Activated CD4-positive, alpha-beta T cell treated with anti-CD3 and anti-CD28 coated beads, Interleukin-2, amount 50 U/mL, for 48 hours (primary cell): ENCODE measurements at places on chromosomes 4 and X.

DNA sequence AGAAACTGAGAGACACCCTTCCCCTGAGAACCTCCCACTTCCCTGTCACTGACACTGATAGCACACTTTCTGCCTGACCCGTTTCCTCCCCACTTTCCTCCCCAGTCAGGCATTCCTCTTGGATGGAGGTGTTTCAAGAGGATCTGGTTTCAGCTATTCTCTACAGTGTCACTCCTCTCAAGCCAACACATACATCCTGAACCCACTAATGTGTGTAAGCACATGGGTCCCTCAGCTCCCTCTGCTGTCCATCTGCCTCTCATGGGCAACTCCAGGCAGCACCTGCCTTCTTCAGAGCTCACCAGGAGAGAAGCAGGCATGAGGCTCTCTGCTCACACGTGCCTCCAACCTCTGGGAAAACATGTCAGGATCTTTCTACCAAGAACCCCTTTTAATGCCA, 207.6 kb downstream of the NAF1 start:
- DNase-seq: no peak

DNA sequence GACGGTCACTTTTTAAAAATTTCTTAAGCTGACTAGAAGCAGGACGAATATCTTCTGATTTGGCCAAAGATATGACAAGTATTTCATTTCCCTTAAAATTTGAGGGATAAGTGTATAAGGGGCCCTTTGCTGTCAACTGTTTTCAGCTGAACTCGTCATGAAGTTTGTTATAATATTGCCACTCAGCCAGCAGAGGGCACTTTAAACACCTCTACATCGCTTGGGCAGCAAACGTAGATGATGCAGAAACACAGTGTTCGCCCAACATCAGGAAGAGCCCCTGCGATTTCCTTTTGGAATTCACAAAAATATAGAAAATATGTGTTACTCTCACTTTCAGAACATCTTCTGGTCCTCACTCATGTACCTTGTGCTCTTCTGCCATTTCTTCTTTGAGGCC, 435.7 kb upstream of the FMR1 start:
- peak; percentile 2 for DNase-seq

DNA sequence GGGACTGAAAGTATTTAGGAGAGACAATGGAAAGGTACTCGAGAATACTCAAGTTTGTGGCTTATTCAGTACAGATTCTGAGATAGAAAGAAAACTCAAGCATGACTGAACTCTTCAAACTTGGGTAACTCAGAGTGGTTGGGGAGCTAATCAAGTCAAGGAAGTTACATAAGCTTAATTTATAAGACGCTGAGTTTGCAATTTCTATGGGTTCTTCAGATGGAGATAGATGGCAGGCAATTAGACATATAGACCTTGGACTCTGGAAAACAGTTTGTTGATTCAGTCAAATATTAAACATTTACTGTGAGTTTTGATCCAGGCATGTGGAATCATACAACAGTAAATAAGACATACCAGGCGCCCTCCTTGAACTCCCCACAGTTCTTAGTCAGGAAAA, 1749.9 kb upstream of the TENM3 start:
- no peak for DNase-seq

GRCh38 chr4:90186229-90186628, 59.0 kb downstream of the CCSER1 start:
- no peak for DNase-seq

GRCh38 chrX:65634732-65635131, 32.7 kb upstream of the MSN start:
- no peak for DNase-seq

DNA sequence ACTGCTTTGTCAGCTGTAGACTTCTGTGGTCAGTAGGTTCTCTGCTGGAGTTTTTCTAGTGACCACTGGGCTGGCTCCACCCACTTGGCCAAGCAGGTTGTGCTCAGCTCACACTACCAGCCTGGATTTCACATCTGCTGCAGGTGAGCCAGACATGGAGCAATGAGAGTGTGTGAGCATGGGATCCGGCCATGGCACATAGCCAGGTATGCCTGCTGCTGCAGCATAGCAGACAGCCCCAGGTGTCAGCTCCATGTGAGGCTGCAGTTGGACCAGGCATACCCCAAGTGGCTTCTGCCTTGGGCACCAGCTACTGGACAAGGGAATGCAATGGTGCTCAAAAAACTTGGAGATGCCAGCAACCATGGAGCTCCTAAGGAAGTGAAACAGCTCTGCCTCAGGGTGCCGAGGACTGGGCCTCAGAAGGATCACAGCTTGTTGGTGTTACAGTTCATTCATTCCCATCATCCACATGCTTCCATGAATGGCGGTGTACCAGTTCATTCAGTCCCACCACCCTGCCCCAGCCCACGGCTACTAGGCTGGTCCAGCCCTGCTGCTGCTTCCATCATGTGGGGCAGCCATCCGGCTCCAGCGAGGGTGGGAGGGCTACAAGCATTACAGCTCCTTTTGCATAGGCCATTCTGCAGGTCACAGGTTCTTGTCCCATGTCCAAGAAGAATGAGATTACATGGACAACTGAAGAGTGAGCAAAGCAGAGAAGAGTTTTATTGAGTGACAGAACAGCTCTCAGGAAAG, 389.1 kb upstream of the PCDH7 start:
- DNase-seq: no peak

- DNase-seq: no peak
Observed at GRCh38 chr4:164442180-164442579, 311.8 kb upstream of the SMIM31 start.

DNA sequence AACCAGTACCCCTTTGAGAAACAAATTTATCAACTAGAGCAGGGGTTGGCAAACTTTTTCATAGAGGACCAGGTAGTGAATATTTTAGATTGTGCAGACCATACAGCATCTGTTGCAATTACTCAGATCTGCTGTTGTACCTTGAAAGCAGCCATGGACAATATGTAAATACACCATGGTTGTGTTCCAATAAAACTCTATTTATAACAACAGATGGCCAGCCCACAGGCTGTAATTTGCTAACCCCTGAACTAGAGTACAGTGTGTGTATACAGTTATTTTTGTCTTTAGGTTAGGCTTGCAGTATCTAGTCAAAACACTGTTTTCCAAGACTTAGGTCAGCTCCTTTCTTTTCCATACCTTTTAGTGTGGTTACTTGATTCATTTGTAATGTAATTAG, 54.4 kb downstream of the PHKA1 start:
- DNase-seq: no peak

DNA sequence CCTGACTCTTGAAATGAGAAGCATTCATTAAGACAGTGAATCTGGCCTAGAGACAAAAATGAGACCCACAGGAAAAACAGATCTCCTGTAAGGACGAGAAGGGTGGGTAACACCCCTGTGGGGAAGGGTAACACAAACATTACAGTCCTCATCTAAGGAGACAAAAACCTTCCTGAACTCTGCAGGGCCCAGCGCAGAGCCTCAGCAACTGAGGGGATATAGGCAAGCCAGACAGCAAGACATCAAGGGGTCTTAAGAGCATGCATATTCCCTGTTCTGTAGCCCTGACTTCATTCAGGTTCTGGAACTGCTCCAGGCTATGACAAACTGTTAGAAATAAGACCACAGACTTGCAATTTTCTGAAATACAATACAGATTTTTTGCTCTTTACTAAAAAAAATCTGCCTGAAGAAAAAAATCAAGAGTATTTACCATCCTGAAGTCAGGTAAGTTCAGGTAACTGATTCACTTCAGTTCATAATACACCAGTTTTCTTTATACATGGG, 15.5 kb downstream of the COX18 start:
- no peak for DNase-seq

DNA sequence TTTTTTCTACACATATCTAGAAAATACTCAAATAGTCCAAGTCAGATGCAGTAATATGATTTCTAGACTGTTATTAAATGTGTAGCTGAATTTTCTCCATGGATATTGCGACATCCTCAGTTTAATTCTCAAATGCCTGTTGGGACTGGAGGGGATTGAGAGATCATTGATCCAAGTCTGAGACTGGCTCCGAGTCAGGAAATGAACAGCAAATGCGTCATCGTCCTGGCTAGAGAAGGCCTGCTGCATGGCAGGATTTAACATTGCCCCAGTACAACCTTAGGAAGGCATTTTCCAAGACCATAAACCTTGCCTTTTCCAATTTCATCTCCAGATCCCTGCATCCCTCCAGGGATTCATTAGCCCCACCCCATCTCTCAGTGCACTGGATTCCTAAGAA, 56.6 kb upstream of the SLC6A14 start:
- no peak for DNase-seq

- no peak for DNase-seq
Observed at GRCh38 chrX:13110433-13111324, 66.3 kb upstream of the FAM9C start.

DNA sequence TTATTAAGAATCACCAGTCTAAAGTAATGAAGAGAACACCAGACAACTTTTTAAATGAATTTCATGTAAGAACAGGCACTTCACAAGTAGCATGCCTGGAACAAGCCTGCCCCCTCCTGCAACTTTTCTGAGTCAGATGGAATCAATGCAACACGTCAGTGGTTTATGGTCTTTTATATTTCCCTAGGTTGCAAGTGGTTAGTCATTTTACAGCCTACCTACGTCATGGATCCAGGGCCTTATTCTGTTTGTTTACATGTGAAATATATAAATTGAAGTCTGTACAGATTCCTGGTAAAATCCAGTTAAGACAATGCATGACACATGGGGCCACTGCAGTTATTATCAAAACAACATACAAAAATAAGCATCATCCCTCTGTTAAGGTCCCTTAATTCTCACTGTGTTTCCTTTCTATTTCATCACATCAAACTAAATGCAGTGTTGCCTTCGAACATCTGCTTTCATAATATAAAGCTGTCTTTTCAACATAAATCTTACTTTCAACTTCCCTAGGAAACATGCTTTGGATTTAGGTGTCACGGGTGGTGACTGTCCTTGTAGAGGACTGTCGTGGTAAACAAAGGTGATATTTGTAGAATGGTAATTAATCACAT, 309.3 kb downstream of the FRMPD4 start:
- no peak for DNase-seq

GRCh38 chrX:68647156-68647957, at the start of gene STARD8:
Gene STARD8 (plus strand): TSS chrX:68647666. CDS start chrX:68647883, 217 bp downstream.
- no peak for DNase-seq

GRCh38 chr4:10003666-10004065, 17.6 kb downstream of the SLC2A9 start:
- DNase-seq: peak; percentile 39

GRCh38 chr4:106426069-106426468, 57.5 kb upstream of the GIMD1 start:
- no peak for DNase-seq

DNA sequence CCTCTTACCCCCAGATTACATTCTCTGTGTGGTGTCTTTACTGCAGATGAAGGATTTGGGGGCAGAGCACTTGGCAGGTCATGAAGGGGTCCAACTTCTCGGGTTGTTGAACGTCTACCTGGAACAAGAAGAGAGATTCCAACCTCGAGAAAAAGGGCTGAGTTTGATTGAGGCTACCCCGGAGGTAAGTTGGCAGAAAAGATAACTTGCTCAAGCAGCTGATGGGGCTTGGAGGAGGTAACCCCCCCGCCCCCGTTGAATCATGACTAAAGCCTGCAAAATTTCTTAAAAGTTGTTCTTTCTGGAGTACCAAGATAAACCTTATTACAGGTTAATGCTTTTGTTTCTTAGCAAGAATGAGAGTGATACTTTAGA, 1.5 kb downstream of the CCNG2 start:
- no peak for DNase-seq

DNA sequence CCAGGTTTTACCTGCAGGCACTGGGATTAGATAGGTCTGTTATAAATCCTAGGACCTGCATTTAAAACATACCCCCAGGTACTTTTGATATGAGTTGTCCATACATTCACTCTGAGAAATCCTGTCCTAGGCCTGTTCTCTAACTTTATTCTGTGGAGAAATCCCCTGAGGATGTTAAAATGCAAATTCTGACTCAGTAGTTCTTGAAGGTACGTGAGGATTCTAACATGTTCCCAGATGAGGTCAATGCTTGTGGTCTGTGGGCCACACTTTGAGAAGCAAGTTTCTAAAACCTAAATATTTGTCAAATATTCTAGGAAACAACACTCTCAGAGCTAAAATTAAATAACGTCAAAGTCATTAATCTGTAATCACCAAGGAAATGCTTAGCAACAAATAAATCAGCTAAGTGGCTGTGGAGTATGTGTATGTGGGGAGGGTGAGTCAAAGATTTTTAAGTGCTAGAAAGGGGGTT, 101.3 kb upstream of the MAGEB16 start:
- no peak for DNase-seq

DNA sequence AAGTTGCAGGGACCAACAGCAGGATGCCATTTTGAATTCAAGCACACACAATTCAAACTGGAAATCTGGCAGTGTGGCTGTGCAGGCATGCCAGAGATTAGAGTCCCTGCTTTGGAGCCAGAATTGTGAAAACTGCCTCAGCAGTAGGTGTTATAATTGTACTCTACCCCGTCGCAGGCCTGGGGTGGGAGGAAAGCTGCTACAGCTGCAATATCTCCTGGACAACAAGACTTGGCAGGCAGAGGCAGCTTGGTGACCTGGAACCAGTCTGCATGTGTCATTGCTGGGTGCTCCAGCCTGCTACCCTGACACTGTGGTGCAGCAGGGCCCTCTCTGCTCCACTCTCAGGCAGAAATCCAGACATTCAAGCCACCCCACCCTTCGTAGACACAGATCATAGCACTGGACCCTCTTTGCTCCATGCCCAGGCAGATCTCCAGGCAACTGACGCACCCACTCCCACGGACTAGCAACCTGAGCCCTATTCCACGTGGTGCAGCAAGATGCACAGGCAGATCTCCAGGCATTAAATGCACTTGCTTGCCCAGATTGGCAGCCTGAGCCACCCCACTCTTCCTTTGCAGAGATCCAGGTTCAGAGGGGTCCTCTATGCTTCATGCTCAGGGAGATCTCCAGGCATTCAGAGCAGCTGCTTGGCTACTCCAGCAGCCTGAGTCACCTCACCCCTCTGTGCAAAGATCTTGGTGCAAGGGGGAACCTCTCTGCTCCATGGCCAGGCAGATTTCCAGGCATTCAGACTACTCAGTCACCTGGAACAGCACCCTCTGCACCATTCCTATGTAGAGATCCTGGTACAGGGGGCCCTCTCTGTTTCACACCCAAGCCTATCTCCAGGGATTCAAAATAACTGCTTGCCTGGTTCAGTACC, 140.5 kb downstream of the LRBA start:
- DNase-seq: no peak

DNA sequence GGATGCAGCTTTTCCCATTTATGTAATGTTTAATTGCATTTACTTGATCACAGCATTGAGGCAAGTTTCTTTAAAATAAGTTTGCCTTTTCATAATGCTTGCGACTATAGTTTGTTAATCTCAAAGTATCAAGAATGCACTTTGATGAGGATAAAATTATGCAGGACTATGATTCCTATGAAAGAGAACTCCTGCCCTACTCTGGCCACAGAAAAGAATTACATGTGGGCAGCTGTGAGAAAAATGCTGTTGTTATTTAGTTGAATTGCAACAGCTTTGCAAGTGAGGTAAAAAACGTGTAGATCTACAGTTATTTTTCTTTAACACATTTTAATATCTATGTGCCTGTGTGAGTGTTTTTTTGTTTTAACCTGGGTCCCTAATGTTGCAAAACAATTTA, 12.5 kb upstream of the OSTC start:
- DNase-seq: no peak

- no peak for DNase-seq
Observed at GRCh38 chr4:80053140-80053910, 19.7 kb downstream of the ANTXR2 start.

- DNase-seq: peak; percentile 90
Observed at GRCh38 chr4:183471946-183472708, 27.7 kb downstream of the CDKN2AIP start.

GRCh38 chr4:36243355-36244256, 708 bp downstream of the ARAP2 start:
- DNase-seq: peak; percentile 71

- DNase-seq: no peak
Observed at GRCh38 chr4:3485011-3485791, 22.1 kb downstream of the DOK7 start.

GRCh38 chr4:181819946-181820345, 423.3 kb upstream of the TENM3 start:
- no peak for DNase-seq
